Urothelium cell line (cell line): ENCODE measurements at places on chromosomes 6 and 20.

DNA sequence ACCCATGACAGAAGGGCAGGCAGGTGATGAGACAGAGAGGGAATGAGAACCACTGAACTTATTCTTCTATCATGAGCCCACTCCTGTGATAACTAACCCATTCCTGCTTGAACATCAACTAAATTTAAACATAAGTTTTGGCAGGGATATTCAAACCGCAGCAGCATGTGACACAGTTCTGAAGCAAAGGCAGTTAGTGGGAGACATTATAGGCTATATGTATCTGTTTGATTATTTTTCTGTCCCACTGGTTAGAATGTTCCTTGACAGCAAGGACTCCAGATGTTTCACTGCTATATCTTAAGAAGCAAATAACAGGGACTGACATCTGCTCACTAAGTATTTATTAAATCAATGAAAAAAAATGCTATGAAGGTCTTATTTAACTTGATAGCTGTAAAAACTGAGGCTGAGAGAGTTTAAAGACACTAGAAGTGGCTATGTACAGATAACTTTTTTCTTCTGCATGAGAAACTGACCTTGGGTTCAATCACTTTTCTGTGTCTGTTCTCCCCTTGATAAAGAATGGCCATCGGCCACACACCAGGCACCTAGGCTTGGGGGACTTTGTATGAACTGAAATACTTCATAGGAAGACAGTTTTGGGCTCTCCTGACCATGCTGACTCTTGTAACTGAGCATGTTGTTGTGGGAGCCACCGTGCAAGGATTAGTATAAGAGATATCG lies 90.9 kb downstream of the CEP162 start:
- no peak for DNase-seq

- no peak for DNase-seq
These were observed 153.4 kb downstream of the CDC5L start for GRCh38 chr6:44540881-44541280.

DNA sequence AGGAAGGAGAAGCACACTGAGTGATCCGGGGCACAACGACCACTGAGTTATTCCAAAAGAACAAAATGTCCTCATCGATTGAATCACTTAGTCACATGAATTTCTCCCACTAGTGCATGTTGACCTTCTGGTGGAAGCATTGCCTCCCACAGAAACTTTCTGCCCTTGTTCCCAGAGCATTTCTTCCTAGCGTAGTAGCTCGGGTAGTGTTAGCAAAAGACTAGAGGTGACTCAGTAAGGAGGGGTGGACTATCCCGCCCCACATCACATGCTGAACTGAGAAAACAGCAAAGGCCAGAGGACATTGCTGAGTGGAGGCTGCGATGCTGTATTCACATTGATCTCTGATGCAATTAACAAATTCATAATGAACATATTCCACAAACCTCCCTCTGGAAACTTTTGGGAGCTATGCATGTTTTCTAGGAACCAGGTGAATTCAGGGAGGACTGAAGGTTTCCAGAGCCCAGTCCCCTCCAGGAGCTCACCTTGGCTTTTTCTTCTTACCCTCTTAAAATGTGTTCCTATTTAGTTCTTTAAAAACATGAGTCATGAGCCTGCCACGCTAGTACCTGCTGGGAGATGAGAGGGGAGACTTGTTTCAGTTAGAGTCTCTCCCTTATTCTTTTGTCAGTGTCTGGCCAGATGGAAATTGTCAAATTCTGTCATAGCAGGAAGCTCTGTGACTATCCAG lies 507.9 kb downstream of the CDH26 start:
- DNase-seq = no peak

- no peak for DNase-seq
These were observed 38.6 kb upstream of the PLCG1 start for GRCh38 chr20:41098703-41099250.

GRCh38 chr6:36840432-36841403 lies 1.5 kb upstream of the CPNE5 start:
- DNase-seq = no peak

GRCh38 chr20:56328861-56329260 lies 29.9 kb upstream of the FAM210B start:
- DNase-seq = peak; percentile 59
